ENCODE measurements at places on chromosomes 6 and 20. TPM values are rescaled to one million over a fixed set of nuclear protein-coding genes. Genes with fewer than 3 reads are reported as not detected.

Gene TRIM15
- not detected for total RNA-seq

Gene PTGIS
- 6.2 TPM for total RNA-seq

Gene PTCRA
- total RNA-seq: not detected

Gene SALL4
- 1.9 TPM for total RNA-seq

Gene KHDC1L
- not detected for total RNA-seq

Gene L3MBTL3
- total RNA-seq: 86.1 TPM

Gene IL17F
- total RNA-seq: not detected

Gene CCDC170
- total RNA-seq: 0.53 TPM

Gene SEL1L2
- total RNA-seq: not detected

Gene CLPSL1
- not detected for total RNA-seq

Gene RPP40
- 15.3 TPM for total RNA-seq

Gene NUP43
- total RNA-seq: 49.0 TPM

Gene ADGB
- total RNA-seq: not detected

Gene COL9A3
- 0.76 TPM for total RNA-seq

Gene TRMT11
- total RNA-seq: 11.3 TPM

Gene SLC22A1
- total RNA-seq: not detected

Gene RIMS4
- total RNA-seq: not detected

Gene SIRPB1
- total RNA-seq: 6.5 TPM

Gene PSORS1C2
- not detected for total RNA-seq

Gene GNMT
- 1.2 TPM for total RNA-seq

Gene PKIB
- total RNA-seq: not detected

Gene WFDC12
- total RNA-seq: not detected

Gene TCF21
- not detected for total RNA-seq

Gene BAK1
- 25.4 TPM for total RNA-seq

Gene REM1
- not detected for total RNA-seq

Gene HLA-DRB5
- not detected for total RNA-seq

Gene GUCA1A
- total RNA-seq: 0.22 TPM

Gene ENTPD6
- total RNA-seq: 51.2 TPM

Gene PARD6B
- 0.07 TPM for total RNA-seq

Gene EYA2
- not detected for total RNA-seq

Gene ADGRF5
- 37.9 TPM for total RNA-seq

Gene FOXC1
- 15.9 TPM for total RNA-seq

Gene HLA-DQB2
- total RNA-seq: not detected

Gene TNFAIP3
- 4.2 TPM for total RNA-seq

Gene CLIC5
- total RNA-seq: 0.14 TPM

Gene KCNQ5
- total RNA-seq: not detected

Gene OPRM1
- total RNA-seq: not detected

Gene ERVFRD-1
- total RNA-seq: not detected

Gene TGM3
- not detected for total RNA-seq

Gene RNF114
- total RNA-seq: 41.6 TPM

Gene C20orf144
- total RNA-seq: not detected

Gene CHRNA4
- total RNA-seq: not detected

Gene ILRUN
- 47.0 TPM for total RNA-seq

Gene COL9A1
- not detected for total RNA-seq

Gene FOXS1
- not detected for total RNA-seq

Gene ARMC12
- total RNA-seq: 0.90 TPM

Gene PPP1R3G
- 0.09 TPM for total RNA-seq

Gene MCM8
- 14.4 TPM for total RNA-seq

Gene EFCAB8
- 0.60 TPM for total RNA-seq

Gene GGT7
- 5.0 TPM for total RNA-seq

Gene RIN2
- 119 TPM for total RNA-seq

Gene AARS2
- 18.0 TPM for total RNA-seq

Gene IP6K3
- total RNA-seq: not detected
